GM13977 (cell line): ENCODE measurements at places on chromosomes 1 and 21.

- DNase-seq, result no peak
Measured at GRCh38 chr1:181910905-181911304, 150.6 kb downstream of the ZNF648 start.

GRCh38 chr1:100631015-100631551, 88.5 kb upstream of the VCAM1 start:
- DNase-seq, result no peak

- DNase-seq, result peak; percentile 31
Measured at GRCh38 chr1:26583646-26584485, 54.3 kb downstream of the RPS6KA1 start.

- DNase-seq, result no peak
Measured at GRCh38 chr1:70807088-70807664, 240.4 kb downstream of the PTGER3 start.

- DNase-seq, result no peak
Measured at GRCh38 chr1:221276896-221277409, 397.7 kb downstream of the HLX start.

GRCh38 chr1:241631674-241632073, 8.5 kb downstream of the CHML start:
- DNase-seq, result no peak

DNA sequence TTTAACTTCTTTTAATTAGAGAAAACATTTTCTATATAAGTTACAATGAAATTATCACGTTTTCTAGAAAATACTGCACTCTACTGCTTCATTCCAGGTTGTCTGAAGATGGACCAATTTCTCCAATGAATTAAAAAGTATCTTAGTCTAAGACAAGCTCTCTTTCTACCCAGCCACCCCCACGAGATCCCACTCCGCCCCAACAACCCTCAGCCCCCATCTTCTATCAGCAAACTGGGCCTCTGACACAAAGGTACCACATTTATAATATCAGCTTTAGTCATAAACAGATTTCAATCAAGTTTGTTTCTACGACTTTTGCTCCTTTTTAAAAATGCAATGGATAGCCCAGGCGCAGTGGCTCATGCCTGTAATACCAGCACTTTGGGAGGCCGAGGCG, 117.8 kb downstream of the RERE start:
- no peak for DNase-seq

DNA sequence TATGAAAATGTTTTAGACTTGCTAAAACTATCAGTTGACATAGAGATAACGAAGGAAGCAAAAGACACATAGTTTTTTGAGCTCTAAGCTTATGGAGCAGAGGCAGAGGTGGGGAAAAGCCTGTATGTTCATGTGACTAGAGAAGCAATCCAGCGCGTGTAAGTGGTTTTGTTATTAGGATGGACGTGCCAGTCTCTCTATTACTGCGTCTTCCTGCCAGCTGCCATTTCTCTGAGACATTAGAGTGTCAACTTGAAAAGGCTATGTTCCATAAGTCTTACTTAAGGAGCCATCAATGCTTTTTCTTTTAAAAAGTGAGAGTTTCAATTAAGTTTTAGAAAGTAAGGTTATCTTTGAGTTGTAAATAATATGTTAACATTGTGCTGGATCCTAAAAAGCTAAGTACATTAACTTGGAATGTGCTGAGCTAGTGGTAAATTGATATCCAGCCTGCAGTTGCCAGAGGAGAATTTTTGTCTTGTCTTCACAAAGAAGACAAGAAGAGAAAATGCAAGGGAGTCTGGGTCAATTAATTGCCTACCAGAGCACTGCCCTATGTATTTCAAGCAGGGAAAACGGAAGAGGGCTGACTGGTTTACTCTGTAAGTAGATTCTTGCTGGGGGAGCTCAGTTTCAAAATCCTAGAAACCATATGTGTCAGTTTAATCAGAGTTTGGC, 161.8 kb upstream of the B3GALT2 start:
- no peak for DNase-seq

DNA sequence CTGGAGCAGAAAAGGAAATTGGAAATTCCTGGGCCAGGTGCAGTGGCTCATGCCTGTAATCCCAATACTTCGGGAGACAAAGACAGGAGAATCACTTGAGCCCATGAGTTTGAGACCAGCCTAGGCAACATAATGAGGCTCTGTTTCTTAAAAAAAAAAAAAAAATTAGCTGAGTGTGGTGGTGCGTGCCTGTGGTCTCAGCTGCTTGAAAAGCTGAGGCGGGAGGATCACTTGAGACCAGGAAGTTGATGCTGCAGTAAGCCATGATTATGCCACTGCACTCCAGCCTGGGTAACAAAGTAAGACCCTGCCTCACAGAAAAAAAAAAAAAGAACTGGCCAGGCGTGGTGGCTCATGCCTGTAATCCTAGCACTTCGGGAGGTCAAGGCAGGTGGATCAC, 56.7 kb downstream of the SRSF11 start:
- DNase-seq, result no peak

DNA sequence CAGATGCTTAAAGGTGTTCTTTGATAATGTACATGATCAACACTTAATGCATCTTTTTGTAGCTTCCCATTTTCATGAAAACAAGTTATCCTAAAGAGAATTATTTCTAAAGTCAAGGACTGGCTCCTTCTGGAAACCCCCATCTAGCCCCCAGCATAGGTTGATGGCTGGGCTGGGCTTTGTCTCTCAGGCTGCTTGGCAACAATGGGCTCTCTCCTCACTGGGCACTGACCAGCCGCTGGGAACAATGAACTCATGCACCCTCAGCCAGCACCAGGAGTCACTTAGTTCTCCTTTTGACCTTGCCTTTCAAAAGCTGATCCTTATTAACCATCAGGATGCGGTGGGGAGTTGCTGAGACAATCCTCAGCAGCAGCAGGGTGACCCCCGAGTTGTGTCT, 293.0 kb upstream of the PLXNA2 start:
- no peak for DNase-seq

DNA sequence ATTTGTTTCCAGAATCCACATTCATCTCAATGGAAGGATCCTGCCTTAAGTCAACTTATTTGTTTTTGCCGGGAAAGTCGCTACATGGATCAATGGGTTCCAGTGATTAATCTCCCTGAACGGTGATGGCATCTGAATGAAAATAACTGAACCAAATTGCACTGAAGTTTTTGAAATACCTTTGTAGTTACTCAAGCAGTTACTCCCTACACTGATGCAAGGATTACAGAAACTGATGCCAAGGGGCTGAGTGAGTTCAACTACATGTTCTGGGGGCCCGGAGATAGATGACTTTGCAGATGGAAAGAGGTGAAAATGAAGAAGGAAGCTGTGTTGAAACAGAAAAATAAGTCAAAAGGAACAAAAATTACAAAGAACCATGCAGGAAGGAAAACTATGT, 2.6 kb downstream of the GADD45A start:
- DNase-seq, result no peak
